Activated CD8-positive, alpha-beta memory T cell treated with anti-CD3 and anti-CD28 coated beads for 48 hours (primary cell): ENCODE measurements at places on chromosomes 6 and 20.

GRCh38 chr20:50259705-50260478 is 69.3 kb downstream of the CEBPB start:
- DNase-seq, result no peak

- DNase-seq, result no peak
These were observed 184.2 kb upstream of the CCN2 start for GRCh38 chr6:132135409-132135808.

DNA sequence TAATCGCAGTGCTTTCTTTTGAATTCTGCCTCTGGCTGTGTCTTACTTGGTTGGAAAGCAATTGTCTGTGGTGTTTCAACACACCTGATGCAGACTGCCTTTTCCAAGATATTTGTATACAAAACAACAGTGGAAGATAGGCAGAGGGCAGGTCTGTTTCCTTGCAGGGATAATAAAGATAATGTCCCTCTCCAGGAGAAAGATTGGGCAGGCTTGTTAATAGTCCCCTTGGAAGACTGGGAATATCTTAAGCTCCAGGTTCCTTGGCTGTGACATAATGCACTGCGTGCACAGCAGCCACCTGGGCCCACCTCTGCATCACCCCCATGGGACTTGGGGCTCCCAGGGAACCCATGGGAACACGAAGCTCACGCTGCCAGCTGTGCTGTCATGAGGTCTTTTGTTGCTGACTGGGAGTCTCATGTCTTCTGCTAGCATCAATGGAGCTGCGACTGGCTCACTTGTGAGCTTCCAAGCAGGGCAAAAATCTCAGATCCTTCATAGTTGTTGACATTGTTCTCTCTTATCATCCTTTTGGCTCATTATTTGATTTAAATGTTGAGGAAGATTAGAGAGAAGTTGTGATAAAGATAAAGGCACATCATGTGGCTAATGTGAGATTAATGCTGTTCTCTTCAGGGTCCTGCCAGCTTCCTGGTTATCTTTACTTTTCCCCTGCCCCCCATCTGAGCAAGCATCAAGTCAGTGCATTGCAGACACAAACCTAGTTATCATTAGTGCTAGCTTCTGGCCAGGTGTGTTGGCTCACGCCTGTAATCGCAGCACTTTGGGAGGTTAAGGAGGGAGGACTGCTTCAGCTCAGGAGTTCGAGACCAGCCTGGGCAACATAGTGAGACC is 107.1 kb upstream of the ASF1A start:
- DNase-seq, result no peak

- no peak for DNase-seq
These were observed 85.2 kb downstream of the BANF2 start for GRCh38 chr20:17785007-17785406.

GRCh38 chr6:146286961-146287360 is 256.7 kb upstream of the RAB32 start:
- DNase-seq, result no peak

DNA sequence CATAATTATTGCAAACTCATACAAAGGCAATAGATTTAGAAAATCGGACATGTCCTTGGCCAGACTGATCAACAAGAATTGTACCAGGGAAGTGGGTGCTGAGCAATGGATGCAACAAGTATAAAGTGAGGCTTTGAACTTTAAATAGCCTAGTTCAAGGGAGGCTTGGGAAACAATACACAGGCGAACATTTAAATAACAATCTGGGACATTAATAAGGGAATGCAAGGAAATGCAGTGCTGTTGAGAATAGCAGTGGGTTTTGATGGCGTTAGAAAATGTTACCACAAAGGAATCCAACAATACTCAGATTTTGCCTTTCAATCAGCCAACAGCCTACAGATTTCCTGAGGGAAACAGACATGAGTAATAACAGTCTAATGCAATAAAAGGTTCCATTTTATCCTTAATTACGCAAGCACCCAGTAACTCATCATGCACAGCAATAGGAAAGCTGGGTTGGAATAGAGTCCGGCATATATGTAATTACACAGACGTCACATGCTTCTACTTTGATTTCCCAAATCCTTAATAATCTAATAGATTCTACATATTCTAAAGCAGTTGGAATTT is 134.6 kb downstream of the PHACTR1 start:
- DNase-seq, result no peak

DNA sequence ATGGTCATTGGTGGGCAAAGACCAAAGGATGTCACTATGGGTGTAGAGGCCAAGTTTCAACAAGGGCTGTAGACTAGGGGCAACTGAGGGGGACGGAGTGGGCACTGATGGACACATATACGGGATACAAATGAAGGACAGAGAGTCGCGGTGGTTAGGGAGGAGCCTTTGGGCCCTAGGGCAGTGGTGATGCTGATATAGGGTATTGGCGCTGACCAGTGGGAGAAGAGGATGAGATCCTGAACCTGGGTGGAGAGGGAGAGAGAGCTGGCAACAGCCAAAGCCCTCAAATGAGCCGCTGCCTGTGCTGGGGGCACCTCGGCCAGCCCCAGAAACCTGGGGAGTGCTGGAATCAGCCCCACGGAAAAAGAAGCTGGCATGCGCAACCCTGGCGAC is 1.6 kb downstream of the CDH22 start:
- DNase-seq, result no peak

- no peak for DNase-seq
These were observed 96.9 kb downstream of the MKKS start for GRCh38 chr20:10336959-10337729.

DNA sequence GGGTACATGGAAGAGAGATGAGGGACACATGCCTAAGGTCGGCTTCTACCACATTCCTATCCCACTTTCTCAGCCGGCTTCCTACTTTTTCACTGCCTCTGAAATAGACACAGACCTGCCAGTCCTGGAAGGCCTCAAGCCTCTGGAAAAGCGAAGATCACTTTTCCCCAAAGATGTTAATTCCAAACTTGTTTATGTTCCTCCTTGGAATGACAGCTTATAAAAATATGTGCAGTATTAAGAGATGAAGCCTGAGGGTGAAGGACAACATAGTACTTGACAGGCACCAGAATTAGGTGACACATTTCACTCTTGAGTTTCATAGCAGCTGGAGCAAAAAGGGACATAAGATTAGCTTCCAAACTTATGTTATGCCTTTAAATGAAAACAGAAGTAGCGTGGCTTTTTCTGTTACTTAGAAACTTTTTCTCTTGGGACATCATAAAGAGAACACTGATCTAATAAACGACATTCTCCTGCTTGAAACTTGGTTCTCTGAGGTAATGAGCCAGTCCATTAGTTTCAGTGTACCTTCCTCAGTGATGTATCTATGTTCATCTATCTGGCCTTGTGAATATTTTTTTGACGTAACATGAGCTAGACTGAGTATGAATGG is 25.3 kb downstream of the FOXO3 start:
- DNase-seq, result no peak

DNA sequence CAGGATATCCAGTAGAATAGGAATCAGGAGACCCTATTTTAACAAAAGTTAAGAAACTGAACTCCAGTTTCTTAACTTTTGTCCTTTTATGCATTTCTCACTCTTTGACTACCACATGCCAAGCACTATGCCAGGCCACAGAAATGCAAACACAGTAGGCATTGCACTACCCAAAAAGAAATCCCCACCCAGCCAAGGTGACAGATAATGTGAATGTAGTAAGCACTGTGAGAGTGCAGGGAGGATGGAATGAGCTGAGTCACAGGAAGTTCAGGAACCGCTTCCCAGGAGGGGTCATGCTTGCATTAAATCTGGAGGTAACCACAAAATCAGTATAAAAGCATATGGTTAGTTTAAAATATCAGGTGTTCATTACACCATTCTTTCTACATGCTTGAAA is 20.1 kb upstream of the FAM83C start:
- DNase-seq, result no peak

DNA sequence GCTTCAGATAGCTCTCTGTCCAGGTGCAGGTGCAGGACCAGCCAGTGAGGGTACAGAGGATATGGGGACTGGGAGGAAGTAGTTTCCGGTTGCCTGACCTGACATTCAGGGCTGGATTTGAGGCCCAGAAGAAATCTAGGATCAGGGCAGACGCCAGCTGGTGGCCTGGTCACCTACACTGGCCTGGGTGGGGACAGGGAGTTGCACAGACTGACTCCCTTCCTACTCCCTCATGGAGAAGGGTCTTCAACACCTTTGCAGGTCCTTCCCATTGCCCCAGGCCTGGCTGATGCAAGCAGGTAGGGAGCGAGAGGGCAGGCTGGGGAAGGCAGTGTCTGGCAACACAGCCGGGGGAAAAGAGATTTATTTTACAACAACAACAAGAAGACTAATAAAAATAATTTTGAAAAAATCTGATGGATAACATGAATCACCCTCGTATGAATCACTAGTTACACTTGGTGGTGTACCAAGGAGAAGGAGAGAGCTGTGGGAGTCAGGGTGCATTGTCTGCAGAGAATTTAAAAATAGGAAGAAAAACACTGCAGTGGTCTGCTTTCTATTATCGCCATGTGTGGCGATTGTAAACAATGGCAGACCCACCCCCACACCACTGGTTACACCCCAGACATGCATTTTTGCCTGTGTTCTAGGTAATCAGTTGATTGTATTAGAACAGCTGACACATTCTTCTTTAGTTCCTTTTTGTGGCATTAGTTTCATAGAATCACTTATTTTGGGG is 62.3 kb upstream of the SNX9 start:
- no peak for DNase-seq

- no peak for DNase-seq
These were observed 32.5 kb downstream of the POFUT1 start for GRCh38 chr20:32240205-32240604.

- no peak for DNase-seq
These were observed 7.0 kb downstream of the KAT14 start for GRCh38 chr20:18144541-18145099.

- DNase-seq, result no peak
These were observed 868.6 kb upstream of the GJE1 start for GRCh38 chr6:141264101-141264500.

GRCh38 chr6:21109391-21110178 is 484.0 kb upstream of the SOX4 start:
- no peak for DNase-seq

DNA sequence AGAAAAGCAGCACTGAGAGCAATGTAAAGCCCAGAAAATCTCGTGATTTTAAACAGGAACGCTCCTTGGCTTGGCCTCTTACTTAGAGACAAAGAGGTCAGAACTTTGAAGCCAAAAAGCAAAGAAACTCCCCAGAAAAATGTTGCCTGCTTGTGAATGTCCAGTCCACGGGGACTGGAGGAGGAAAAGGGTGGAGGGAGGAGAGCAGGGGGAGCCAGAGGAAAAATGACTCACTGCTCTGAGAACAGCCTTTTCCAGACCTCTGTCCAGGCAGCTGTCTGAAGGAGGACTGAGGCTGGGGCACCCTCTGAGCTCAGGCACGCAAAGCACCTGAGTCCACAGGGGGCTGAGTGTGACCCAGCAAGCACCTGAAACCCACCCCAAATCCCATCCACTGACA is 64.7 kb downstream of the TRAM2 start:
- DNase-seq, result no peak

DNA sequence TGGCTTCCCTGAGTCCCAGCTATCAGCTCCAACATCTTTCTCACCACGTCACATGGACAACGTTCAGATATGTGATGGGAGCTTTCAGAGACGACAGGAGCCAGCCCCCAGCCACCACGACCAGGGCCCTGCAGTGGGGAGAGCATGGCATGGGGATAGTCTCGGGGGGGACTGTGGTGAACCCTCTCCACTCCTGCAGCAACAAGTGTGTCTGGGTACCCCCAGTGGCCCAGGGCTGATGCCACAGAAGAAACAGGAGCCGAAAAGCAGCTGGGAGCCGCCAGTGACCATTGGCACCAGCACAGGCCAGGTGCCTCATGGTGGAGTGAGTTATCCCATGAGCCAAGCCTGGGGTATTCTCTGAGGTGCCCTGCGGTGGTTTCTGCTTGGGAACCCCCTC is 339.7 kb downstream of the TAF4 start:
- no peak for DNase-seq

- DNase-seq, result no peak
These were observed 174.3 kb downstream of the CDKAL1 start for GRCh38 chr6:20708367-20709124.

GRCh38 chr6:7267071-7267465 is 45.9 kb downstream of the SSR1 start:
- no peak for DNase-seq

DNA sequence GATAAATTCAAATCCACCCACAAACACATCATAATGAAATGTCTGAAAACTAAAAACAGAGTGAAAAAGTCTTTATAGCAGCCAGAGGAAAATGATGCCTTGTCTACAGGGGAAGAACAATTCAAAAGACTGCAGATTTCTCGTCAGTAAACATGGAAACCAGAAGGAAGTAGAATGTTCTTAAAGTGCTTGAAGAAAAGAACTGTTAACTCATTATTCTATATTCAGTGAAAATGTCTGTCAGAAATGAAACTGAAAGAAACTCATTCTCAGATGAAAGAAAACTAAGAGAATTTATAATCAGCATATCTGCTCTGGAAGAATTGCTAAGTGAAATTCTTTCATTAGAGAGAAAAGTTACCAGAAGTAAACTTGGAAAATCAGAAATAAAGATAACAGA is 416.1 kb downstream of the TBC1D32 start:
- no peak for DNase-seq

DNA sequence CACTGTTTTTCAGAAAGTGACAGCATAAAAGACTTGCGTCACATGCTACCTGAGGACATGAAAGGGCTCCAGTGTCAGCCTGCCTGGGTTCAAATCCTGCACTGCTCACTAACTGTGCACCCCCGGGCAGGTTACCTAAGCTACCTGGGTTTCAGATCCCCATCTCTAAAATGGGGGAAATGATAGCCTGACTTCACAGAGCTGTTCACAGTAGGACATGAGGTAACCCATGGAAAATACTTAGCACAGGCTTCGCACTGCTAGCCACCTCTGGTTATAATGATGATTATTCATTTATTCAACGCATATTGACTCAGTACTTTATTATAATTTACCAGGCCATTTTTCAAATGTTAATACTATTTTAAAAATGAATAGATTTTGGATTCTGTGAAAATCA is 23.0 kb downstream of the TBC1D7 start:
- no peak for DNase-seq

GRCh38 chr6:141426400-141426980 is 706.2 kb upstream of the GJE1 start:
- DNase-seq, result no peak

DNA sequence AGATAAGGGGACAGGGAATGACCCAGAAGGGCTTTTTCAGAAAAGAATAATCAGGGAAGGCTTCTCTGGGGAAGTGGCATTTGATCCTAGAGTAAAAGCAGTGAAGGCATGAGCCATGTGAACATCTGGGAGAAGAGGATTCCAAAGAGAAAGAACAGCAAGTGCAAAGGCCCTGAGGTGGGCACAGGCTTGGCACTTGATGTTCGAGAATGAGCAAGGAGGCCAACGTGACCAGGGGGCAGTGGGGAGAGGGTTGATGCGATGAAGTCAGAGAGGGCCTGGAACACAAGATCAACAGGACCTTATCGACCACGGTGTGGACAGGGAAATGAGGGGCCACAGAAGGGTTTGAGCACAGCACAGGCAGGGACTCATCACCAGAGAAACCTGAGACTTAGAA is 5.8 kb downstream of the GRM4 start:
- DNase-seq, result no peak

GRCh38 chr6:141415896-141416295 is 716.8 kb upstream of the GJE1 start:
- no peak for DNase-seq
